ENCODE measurements at places on chromosomes 4 and X.

DNA sequence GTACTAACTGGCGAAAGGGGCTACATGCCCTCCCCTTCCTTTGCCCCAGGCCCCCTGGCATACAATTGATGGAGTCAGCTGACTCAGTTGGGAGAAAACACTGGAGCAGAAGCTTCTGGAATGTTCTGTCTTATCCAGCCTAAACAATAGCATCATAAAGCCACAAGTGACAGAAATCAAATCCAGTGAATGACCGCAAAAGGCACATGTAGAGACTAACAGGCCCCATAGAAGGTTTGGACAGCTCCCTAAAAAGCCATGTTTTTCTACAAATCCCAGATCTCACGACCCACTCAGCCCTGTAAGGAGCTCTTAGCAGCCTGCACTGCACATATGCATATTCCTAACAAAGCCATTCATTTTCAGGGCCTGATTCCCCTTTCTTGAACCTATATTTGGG, 25.1 kb downstream of the SCARB2 start:
- no peak for DNase-seq

DNA sequence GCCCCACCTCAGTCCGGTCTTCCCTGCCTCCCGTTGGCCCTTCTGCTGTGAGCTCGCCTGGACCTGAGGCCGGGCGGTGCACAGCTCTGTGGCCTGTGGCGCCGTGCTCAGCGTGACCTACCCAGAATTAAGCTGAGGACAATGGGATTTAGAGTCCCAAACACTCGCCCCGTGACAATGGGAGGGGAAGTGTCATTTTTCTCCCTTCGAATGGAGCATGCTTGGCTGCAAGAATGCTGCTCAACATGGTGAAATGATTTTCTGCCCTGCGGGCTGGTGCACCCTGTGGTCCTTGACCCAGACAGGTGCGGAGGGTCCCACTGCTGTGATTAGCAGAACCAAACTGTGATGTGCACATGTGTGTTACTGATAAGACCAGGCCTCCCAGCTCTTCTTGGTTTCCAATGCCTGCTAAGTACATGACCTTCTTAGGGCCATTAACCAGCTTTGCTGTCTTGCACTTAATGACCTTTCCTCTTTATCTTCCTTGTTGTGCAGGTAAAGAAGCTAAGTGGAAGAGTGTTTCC, 772 bp downstream of the EOLA1 start:
- no peak for DNase-seq

- no peak for DNase-seq
These were observed 208.5 kb downstream of the CAMK2D start for GRCh38 chr4:113553082-113553481.

DNA sequence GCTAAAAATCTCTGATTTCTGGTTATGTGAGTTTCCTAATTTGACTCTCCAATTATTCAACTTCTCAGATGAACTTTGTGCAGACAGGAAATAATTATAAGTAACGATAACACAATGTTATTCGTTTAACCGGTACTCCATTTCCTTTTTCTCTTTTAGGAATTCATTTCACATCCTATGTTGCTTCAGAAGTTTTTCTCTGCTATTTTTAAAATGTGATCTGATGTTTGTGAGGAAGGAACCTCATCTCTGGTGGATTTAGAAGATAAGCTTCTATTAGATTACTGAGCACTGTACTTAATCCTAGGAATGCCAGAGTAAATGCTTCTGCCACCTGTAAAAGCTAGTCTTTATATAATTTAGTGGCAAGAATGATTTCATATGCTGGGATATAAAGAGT, 116.0 kb upstream of the ETNPPL start:
- DNase-seq, result no peak

DNA sequence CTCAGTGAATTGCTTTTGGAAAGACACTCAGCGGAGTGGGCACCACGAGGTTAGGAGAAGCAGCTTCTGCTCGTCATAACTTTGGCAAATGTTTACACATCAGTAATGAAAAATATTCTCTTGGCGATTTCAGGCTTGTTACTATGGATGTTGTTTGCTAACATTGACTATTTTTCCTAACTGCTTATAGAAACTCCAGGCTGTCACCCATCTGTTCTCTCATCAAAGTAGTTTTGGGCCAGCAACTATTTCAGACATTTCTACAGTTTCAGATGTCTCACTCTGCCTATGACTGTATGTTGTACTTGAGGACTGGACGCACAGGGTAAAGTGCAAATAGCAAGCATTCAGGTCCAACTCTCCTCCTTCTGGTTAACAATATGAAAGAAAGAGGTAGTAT, 346.7 kb downstream of the TRIML1 start:
- DNase-seq, result no peak

GRCh38 chr4:28842271-28842670, 1877.9 kb upstream of the PCDH7 start:
- DNase-seq, result no peak

GRCh38 chr4:95676190-95676589, 127.4 kb upstream of the UNC5C start:
- no peak for DNase-seq

DNA sequence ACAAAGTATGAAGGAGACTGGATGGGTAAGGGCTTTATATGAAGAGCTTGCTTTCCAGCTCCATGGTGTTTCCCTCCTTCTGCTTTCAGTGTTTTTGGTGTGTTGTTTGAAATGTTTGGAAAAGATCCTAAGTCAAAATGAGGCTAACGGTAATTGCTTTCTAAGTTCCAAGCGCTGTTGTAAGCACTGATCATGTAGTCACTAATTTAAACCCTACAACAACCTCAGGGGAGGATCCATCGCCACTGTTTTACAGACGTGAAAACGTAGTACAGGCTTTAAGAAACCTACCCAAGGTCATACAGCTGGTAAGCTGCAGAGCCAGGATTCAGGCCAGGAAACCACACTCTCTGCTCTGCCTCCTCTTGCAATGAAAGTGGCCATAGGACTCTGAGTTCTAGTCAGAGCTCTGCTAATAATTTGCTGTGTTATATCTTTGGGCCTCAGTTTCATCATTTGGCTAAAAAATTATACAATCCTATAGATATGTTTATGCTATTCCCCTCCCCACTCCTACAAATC, 102.9 kb upstream of the PGRMC2 start:
- no peak for DNase-seq

DNA sequence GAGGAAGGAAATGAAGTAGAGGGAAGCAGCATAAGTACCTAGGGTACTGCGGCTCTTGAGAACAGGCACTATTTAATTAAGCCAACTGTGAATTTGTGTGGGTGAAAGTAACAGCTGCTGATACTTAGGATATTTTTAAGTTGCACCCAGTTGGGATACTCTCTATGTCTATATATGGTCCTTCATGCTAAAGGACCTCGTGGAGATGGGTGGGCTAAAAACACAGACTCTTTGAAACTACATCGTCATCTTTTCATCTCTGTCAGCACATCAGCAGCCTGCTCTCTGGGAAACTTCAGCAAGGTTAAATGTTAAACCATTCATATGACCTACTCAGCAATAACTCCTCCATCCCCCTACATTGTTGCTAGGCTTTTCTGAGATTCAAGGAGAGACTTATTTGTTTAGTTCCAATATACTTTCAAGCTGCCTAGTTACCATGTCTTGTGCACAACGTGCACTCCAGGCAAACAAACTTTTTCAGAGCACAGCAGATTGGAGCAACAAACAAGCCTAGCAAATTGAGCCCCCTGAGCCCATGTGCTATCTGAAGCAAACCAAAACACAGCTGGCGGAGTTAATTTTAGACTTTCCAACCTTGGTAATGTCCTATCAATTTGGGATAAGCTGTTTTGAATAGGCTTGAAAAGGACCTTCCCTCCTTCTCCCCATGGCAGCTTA, 6.2 kb upstream of the MOB1B start:
- no peak for DNase-seq

GRCh38 chr4:26863512-26863911, 2.9 kb downstream of the STIM2 start:
- DNase-seq, result no peak

- DNase-seq, result no peak
These were observed 126.4 kb upstream of the GATB start for GRCh38 chr4:151887031-151887815.

Data from AG09319 (cell line).